ENCODE measurements at places on chromosomes 4 and X.

- no peak for DNase-seq
These were observed 161.2 kb upstream of the WDFY3 start for GRCh38 chr4:85127653-85128052.

GRCh38 chr4:107712236-107712635 is 7.8 kb downstream of the PAPSS1 start:
- DNase-seq: no peak

GRCh38 chr4:86927843-86928395 is 6.9 kb upstream of the AFF1 start:
- DNase-seq: no peak

DNA sequence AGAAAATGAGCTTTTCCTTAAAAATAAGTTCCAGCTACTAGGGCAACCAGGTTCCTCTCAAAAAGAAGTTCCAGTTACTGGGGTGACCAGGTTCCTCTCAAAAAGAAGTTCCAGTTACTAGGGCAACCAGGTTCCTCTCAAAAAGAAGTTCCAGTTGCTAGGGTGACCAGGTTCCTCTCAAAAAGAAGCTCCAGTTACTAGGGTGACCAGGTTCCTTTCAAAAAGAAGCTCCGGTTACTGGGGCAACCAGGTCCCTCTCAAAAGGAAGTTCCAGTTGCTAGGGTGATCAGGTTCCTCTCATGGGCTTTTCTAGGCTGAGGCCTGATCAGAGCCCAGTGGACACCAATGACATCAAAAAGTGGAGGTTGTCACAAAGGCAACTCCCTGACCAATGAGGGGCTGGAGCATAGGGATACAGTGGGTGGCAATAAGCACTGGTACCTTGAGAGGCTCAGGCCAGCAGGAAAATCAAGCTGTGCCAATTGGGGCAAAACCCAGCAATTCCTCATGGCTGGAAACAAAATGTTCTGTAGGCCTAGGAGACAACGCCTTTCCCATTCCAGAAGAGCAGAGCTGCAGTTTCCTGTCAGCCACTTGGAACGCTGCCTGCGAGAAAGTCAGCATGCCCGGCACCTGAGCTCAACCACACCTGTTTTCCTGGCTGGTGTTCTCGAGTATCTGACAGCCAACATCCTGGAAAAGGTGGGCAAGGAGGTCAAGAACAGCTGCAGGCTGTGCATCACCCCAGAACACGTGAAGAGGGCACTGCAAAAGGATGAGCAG is 12.3 kb upstream of the SYTL5 start:
- no peak for DNase-seq

- no peak for DNase-seq
These were observed 156.5 kb downstream of the NHS start for GRCh38 chrX:17531500-17531899.

All from activated CD4-positive, alpha-beta T cell treated with anti-CD3 and anti-CD28 coated beads for 24 hours (primary cell).